ENCODE measurements at places on chromosomes 12 and 14.

DNA sequence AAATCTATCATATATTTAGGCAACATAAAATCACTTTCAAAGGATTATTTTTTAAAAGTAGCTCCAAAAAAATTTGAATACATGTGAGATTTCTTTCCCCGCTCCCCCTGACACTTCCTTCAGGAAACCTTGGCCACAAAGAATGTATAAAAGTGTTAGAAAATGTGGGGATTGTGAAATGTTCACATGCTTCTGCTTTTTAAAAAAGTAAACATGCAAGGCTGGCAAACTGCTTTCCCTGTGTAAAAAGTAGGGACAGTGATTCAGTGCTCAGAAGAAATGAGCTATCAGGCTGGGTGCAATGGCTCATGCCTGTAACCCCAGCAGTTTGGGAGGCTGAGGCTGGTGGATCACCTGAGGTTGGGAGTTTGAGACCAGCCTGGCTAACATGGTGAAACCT, 26.6 kb downstream of the MBIP start:
- no peak for DNase-seq

GRCh38 chr12:123961585-123962345, 10.9 kb downstream of the CCDC92 start:
- DNase-seq, result no peak

- no peak for DNase-seq
These were observed 19.5 kb downstream of the DCAF5 start for GRCh38 chr14:69133206-69134125.

- DNase-seq, result peak; percentile 69
These were observed 62.7 kb downstream of the CHST11 start for GRCh38 chr12:104519190-104520019.

GRCh38 chr14:36522347-36522971, 2.4 kb upstream of the NKX2-1 start:
- no peak for DNase-seq

DNA sequence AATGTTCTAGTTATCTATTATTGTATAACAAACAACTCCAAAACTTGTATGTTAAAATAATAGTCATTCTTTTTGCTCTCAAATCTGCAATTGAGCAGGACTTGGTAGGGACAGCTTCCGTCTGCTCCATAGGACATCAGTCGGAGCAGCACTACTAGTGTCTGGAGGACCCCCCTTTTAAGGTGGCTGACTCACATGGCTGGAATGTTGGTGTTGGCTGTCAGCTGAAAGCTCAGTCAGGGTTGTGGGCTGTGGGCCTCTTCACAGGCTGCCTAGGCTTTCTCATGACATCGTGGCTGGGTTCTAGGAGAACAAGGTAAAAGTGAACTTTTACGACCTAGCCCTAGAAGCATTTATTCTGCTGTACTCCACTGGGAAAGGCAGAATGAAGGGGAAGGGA, 160.6 kb downstream of the ANO4 start:
- DNase-seq, result no peak

GRCh38 chr12:24709216-24709615, 239.7 kb downstream of the BCAT1 start:
- DNase-seq, result no peak

DNA sequence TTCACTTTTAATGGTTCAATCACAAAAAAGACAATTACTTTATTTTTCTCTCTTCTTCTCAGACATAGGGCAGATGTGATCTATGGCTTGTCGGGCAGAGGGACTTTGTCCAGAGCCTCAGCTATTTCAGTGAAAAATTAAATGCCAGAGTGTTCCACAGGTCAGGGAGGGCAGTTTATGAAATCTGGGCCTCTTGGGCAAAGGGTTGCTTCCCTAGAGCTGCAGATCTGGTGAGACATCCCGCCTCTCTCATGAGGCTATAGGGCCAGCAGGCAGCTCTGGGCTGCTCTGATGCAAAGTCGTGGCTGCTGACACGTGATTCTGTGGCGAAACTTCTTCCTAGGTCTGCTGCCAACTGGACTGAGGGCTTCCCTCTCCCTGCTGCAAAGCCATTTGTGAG, 6.0 kb downstream of the CLMN start:
- DNase-seq, result no peak

- DNase-seq, result no peak
These were observed 20.3 kb upstream of the ADGRD1 start for GRCh38 chr12:130933269-130933995.

DNA sequence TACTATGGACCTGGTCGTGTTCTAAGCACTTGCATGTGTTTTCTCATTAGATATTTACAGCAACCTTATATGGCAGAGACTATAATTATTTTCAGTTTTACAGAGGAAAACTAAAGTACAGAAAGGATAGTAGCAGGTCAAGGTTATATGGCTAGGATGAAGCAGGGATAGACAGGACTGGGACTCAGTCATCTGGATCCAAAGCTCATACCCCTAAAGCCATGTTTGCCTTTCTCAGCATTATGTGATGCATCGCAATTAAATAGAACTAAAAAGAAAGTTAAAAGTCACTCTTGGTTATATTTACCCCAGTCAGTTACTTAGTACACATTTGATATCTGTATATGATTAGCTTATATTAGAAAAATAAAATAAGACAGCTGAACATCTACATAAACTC, 13.3 kb downstream of the LIN7A start:
- DNase-seq, result no peak

DNA sequence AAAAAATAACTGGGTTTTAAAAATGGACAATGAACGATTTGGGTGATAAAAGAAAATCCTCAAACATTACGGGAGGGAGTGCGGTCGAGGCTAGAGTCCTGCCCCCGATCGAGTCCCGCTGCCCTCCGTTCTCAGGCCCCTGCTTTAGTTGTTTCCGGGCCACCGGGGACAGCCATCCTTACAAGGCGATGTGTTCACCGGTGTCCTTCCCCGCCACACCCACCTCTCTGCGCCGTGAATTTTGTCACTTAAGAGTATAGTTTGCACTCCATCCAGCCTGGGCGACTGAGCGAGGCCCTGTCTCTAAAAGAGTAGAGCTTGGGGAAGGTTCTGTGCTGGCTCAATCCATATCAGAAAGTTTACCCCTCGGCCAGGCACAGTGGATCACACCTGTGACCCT, 2.9 kb downstream of the ULK1 start:
- DNase-seq, result no peak

- DNase-seq, result no peak
These were observed 13.0 kb downstream of the TCP11L2 start for GRCh38 chr12:106315523-106315922.

GRCh38 chr12:12720052-12720451, 2.9 kb downstream of the CDKN1B start:
- DNase-seq, result no peak

DNA sequence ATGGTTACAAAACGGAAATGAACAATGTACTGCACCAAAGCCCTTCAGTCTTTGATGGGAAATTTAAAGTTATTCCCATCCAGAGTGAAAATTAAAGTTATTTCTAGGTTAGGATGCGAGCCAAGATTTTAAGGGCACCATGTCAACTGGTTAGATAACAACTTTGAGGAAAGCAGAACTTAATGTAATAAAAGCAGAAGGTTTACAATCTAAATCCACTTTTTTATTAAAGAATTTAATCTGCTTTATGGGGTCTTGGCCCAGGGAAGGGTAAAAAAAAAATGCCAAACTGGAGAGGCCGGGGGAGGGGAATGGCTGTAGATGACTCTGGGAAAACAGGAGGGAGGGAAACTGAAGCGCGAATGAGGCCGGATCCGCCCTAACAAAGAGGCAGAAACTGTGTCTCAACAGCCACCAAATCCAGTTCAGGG, 108.2 kb upstream of the ATF7IP start:
- no peak for DNase-seq

Measured in effector memory CD8-positive, alpha-beta T cell (primary cell).